ENCODE measurements at places on chromosomes 1 and 21.

- DNase-seq: no peak
These were observed 10.6 kb downstream of the OR2W3 start for GRCh38 chr1:247905910-247906503.

GRCh38 chr1:156063997-156064285 lies 3.0 kb downstream of the RAB25 start:
- no peak for DNase-seq

- no peak for DNase-seq
These were observed 25.8 kb downstream of the CDC7 start for GRCh38 chr1:91526496-91526895.

DNA sequence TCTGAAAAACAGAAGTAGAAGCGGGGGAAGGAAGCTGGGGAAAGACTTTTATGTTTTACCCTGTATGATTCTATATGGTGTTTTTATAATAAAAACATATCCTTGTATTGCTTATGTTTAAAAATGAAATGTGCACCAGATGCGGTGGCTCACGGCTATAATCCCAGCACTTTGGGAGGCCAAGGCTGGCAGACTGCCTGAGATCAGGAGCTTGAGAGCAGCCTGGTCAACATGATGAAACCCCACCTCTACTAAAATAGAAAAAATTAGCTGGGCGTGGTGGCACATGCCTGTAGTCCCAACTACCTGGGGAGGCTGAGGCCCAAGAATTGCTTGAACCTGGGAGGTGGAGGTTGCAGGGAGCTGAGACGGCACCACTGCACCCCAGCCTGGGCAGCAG lies 155.4 kb downstream of the SMYD3 start:
- no peak for DNase-seq

- no peak for DNase-seq
These were observed 17.7 kb upstream of the DMBX1 start for GRCh38 chr1:46471848-46472492.

- DNase-seq: no peak
These were observed 4.9 kb upstream of the MIIP start for GRCh38 chr1:12014141-12014991.

DNA sequence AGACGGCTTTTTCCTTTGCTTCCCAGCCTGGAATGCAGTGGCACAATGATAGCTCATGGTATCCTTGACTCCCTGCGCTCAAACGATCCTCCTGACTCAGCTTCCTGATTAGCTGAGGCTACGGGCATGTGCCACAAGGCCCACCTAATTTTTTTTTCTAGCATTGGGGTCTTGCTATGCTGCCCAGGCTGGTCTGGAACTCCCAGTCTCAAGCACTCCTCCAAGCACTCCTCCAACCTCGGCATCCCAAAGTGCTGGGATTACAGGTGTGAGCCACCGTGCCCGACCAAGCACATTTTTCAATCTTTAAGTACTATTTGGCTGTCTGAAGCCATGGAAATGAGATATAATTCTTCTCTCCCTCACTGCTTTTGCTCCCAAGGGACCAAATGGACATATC lies 58.7 kb downstream of the MAB21L3 start:
- no peak for DNase-seq

DNA sequence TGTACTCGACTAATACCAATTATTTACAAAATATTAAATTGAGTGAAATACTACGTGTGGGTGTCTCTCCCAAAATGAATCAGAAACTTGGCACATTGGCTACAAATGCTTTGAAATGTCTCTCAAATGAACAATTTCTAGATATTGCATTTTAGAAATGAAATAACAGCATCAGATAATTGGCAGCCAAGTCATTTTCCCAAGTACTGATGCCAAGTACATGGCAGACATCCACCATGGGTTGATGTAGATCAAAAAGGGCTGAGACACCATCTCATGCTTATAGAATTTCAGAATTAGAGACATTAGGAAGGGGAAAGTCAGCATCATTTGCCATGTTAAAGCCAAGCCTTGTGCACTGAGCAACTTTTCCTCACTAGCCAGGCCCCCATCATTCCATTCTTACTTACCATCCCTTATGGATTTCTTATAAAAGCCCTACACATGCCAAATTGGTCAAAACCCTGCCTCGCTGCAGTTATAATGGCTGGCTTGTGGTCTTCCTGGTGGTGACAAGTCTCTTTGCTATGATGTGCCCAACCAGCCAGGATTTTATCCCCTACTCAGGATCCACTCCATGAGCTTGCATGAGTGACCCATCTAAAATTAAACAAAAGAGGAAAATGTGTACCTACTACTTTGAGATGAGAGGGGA lies 73.1 kb downstream of the GREM2 start:
- no peak for DNase-seq

DNA sequence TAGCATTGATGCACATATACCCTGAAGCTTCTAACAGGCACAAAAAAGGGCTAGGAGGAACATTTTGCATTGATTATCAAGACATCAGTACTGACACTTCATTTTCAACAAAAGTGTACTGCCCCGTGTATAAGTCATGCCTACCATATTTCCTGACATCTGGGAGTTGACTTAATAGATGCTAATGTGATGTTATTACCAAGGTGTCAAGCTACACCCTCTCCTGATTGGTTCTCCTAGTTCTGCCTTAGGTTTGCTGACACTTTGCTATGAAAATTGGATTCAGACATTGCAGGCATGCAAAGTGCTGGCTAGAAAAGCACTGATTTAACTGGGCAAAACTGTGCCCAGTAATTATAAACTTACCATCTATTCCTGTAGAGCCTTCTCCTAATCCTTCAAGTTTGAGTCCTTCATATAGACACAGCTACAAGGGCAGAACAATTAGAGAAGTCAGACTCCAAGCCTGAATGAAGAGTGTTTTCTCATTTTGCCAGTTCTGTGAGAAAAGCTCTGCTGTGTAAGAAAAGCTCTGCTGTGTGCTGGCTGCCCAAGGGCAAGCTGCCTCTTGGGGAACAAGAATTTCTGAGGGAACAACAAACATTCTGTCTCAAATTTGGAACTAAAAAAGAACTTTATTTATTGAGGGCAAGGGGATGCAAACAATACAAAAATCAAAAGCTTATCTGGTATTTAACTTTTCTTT lies 11.2 kb downstream of the S100A10 start:
- DNase-seq: no peak

- no peak for DNase-seq
These were observed 680.5 kb upstream of the ADAMTS5 start for GRCh38 chr21:27647401-27647800.

DNA sequence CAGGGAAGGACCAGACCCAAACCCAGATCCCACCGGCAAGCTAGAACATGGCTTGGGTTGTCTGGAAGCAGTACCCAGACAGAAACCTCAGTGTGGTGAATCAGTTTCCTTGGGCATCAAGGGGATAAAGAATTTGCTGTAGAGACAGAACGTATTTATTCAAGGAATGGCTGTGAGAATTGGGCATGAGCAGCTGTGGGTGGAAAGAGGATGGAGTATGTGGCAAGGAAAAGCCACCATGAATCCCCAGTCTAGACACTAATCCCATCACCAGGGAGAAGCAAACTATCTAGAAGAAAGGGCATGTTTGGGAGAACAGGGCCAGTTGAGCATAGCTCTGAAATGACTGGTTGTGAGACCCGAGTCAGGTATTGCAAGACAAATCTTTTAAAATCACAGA lies 109.2 kb downstream of the TOMM20 start:
- DNase-seq: no peak

DNA sequence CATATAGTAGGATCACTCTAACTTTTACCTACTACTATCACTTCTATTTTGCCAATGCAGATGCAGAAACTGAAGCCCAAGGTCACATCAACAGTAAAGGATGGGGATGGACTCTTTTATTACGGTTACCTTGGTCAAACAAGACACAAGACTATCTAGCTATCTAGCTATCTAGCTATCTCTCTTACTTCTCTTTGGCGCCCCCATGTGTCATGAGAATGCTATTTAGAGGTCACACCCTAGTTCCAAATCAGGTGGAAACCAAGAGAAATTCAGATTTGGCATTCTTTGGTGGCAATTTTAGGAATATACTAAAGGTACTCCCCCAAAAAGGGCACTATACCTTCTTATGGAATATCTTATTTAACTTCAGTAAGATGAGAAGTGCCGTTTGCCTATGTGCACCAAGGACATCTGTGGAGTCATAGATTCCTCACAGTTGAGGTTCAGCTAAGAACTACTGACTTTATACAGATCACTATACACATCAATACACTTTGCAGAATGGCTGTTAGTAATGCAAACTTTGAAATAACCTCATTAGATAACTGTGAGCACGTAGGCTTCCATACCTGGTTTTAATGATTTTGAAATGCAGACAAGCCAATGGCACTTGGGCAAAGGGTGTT lies 6.7 kb downstream of the ZNF648 start:
- DNase-seq: peak; percentile 58

GRCh38 chr1:52454127-52454526 lies 49.7 kb downstream of the PRPF38A start:
- DNase-seq: no peak

DNA sequence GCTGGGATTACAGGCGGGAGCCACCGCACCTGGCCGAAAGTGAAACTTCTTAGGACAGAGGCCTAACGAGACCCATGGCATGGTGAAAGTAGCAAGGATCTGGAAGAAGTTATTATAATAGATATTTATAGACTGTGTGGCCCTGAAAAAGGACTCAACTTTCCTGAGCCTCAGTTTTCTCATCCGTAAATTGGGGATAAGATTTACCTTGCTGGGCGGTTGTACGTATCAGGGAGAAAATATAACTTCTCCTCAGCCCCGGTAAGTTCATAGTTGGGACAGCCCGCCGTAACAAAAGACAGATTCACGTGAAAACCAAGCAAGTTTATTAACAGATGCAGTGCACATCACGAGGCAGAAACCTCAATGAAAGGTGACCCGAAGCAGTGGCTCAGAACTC lies 5.5 kb upstream of the PIK3CD start:
- DNase-seq: no peak

- DNase-seq: no peak
These were observed 34.0 kb downstream of the PUM1 start for GRCh38 chr1:31031330-31032143.

DNA sequence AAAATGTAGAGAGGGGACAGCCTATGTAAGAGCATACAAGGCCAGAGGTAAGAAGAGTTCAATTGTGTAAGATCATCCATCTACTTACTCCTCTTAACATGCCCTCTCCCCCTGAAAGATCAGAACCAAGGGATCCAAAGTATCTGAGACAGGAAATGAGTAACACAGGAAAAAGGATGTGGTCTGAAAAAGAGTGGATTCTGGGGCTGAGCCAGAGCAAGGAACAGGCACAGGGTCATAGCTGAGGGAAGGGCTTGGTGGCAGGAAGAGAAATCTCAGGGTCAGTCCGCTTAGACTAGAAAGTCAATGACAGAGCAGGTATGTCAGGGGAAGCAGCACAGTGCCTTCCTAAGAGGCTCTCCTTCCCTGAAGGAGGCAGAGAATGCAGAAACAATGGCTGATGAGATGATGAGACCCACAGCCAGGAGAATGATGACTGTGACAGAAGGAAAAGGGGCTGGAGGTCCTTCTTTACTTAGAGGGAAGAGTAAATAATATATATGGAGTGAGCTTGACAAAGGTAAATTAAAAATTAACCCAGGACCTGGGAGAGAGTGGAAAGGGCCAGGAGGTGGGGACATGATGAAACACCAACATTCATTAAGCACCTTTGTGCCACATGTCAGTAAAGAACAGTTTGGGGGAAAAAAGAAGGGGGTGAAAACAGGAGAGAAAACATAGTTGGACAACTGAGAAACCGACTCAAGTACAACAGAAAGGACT lies 26.2 kb upstream of the A3GALT2 start:
- DNase-seq: no peak

All from COR-L47 (cell line).